ENCODE measurements at places on chromosomes 6 and 20.
A peak's percentile ranks its signal among the peaks of the same experiment; 100 is the strongest.

GRCh38 chr6:35599761-35600658 is 87.3 kb upstream of the TULP1 start:
- no peak for DNase-seq

- DNase-seq = no peak
Measured at GRCh38 chr6:30741063-30741779, 1.3 kb downstream of the FLOT1 start.

GRCh38 chr6:102918161-102918560 is 1524.7 kb downstream of the GRIK2 start:
- DNase-seq = no peak

- DNase-seq = no peak
Measured at GRCh38 chr6:163347021-163347446, 67.5 kb upstream of the QKI start.

DNA sequence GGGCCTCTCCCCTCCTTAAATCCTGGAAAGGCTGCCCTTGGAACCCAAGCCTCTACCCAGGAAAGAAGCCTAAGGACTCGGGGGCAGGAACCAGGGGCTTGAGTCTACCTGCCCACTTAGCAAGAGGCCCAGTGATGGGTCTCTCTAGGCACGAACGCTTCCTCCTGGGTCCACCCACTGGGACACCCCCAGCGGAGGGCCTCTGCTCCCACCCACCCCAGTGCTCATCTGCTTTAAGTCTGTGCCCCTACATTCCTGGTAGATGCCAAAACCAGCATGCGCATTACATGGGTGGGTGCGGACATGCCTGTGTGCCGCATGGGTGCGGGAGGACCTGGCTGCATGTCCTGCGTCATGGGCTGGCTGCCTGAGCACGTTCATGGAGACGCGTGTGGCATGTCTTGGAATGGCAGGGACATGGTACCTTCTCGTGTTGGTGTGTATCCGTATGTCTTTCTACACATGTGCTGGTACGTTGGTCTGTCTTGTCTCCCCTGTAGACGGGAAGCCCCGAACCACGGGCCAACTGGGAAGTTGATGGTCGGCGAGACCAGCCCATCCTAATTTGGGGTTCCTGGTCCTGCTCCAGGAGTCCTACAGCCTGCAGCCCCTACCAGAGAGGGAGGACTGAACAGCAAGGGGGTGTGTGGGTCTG is 29.3 kb downstream of the SNPH start:
- no peak for DNase-seq

DNA sequence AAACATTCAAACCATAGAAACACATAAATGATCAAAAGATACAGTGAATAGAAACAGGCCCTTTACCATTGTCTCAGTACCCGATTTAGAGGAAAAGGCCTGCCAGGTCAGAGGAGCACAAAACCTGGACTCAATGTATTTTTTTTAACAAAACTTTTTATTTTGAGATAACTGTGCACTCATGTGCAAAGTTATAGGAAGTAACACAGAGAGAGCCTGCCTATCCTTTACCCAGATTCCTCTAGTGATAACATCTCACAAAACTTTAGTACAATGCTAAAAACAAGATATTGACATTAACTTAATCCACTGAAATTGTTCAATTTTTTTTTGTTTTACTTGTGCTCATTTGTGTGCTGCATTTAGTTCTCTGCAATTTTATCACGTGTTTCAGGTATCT is 36.8 kb upstream of the SAMD3 start:
- no peak for DNase-seq

DNA sequence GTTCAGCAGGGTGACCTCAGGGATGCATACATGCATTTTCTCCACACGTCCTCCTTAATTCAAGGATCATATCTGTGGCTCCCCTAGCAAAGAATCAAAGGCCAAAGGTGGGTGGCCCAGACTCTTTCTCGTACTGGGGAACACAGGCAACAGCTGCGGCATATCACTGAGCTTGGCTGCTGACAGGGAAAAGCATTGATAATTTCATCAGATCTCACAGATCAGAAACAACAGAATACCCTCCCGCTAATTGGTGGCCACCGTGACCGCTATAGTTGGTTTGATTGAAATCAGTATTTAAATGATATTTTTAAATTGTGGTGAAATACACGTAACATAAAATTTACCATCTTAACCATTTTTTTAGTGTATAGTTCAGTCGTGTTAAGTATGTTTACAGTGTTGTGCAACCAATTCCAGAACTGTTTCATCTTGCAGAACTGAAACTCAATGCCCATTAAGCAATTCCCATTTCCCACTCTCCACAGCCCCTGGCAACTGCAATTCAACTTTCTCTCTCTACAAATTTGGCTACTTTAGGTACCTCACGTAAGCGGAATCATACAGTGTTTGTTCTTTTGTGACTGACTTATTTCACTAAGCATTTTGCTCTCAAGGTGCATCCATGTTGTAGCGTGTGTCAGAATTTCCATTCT is 74.7 kb upstream of the TMEM170B start:
- DNase-seq = peak; percentile 5

All from CD4-positive, alpha-beta T cell treated with Interleukin-21 for 1 hour (primary cell).